ENCODE measurements at places on chromosomes 12 and 14.

DNA sequence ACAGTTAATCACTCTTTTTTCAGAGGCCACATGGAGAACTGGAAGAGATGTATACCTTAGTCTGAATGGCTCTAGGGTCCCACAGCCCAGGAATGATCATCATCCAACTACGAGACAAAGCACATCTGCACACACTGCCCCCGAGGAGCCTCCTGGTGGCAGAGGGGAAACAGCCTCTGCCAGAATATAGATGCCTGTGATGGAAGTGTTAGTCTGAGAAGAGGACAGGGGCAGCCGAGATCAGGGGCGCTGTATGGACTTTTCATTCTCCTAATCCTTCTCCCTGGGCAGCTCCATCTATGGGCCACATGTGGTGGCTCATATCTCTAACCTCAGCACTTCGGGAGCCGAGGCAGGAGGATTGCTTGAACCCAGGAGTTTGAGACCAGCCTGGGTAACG lies 82.8 kb upstream of the CAPRIN2 start:
- DNase-seq: no peak

DNA sequence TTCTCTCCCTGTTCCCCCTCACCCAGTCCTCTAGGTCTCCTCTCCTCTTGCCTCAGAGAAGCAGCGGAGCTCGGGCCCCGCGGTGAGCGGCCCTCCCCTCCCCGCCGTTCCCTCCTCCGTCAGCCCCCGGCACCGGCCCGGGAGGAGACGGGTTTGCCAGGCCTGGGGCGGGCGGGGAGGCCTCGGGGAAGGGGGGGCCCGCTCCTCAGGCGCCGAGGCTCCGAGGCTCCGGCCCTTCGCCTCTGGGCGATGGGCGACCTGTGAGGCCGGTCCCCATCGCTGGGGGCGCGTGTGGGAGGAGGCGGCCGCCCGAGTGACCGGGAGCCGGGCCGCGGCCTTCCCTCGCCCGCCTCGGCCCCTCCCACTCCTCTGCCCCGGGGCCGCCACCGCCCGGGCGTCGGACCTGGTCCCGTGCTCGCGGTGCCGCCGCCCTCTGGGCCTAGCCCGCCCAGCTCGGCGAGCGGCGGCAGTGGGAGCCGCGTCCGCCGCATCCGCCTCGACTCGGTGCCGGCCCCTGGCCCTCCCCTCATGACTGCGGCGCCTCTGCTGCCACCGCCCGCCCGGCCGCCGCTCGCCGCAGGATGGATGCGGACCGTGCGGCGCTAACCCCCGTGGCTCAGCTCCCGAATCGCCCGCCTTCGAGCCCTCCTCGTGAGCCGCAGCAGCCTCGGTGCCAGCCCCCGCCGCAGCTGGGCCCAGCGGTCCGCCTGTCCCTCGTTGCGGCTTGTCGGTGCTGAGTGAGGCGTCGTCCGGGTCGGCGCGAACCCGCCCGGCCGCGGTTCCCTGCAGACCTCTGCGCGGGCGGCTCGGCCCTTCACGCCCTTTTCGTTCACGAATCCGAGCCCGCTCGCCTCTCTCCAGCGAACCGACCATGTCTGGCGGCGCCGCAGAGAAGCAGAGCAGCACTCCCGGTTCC lies 574 bp downstream of the WNK1 start:
- DNase-seq: peak; percentile 69

DNA sequence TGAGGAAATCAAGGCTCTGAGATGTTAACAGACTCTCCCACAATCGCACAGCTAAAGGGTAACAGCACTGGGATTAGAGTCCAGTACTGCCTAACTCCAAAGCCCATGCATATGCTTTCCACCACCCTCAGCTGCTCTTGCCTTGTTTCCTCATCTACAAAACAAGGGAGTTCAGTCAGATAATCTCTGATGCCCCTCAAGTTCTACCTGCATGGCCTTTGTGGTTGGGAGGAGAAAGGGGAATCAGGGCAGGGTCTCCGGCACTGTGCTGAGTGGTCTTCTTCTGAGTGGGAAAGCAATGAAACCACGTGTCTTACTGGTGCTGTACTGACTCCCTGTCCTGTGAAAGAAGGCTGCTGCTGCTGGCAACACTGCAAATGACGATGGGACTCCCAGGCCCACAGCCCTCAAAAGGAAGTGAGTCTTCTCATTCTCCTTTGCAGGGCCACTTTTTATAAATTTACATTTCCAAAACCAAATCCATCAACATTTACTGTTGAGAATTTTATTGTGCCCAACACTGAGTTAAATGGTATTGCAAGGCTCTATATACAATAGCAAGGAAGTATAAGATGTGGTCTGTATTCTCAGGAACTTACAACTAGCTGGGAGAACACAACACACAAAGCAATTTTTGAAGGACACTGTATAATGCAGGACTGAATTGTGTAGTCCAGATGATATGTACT lies 19.7 kb upstream of the DUSP16 start:
- DNase-seq: no peak

DNA sequence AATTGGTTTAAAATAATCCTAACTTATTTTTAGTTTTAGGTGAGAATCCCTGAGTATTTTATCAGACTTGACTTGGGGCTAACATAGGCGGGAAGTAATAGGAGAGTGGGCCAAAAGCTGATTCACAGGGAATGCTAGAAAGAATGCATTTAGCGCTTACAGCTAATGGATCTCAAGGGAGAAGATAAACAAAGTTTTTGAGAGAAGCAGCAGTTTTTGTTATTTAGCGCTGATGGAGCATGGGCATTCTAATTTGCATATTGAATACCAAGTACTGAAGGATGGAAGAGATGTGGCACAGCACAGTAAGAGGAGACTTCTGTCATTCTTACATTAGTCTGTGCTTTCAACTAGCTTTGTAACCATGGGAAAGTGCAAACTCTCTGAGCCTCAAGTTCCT lies 436.0 kb upstream of the FBXO33 start:
- no peak for DNase-seq

GRCh38 chr12:106125351-106126095 lies 13.2 kb downstream of the NUAK1 start:
- no peak for DNase-seq

DNA sequence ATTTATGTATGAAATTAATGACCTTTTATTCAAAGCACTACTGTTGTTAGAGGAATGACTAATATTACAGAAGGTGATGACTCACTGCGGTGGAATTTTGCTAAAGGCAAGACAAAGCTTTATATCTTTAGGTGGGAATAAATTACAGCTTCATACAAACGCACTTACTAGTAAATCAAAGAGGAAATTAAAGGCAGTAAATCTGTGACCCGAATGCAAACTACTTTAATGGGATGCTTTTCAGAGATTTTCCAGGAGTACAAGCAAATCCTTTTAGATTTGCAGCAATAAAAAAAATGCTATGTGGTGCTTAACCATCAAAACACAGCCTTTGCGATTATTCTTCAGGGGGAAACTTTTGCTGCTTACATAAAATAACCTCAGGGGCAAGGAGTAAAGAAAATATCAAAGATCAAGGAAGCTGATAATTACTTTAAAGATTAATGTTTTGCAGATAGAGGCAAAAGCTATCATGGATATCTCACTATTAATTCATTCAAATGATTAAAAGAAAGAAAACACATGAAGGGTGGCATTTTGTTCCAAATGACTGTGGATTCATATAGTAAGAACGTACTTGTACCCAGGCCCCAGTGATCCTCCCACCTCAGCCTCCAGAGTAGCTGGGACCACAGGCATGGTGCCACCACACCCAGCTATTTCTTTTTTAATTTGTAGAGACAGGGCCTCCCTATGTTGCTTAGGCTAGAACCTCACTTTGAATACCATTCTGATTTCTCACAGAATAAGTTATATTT lies 98.9 kb downstream of the DENND5B start:
- peak; percentile 86 for DNase-seq

GRCh38 chr12:4478933-4479332 lies 33.3 kb upstream of the FGF6 start:
- no peak for DNase-seq

DNA sequence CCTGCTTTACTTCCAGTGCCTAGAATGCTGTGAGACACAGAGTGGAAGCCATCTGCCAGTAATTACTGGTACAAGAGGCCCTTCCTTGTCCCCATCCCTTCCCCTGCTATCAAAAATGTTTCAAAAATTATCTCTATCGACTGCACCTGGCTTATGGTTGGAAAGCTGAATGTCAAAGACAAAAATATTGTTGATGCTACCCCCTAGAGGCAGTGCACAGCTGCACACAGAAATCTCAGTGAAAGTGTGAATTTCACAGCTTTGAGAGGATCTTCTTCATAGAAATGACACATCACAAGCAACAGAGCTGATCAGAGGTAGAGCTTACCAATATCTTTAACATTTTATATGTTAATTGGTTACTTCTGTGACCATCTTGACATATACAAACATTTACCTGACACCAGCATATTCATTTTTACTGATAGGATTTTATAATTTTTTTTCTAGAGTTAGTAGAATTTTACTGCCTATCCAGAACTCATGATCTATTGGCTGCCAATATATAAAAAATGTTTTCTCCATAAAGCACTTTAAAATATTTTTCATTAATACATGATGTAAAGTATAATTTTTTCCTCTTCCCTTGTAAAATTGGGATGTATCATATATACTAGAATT lies 138.0 kb downstream of the AACS start:
- no peak for DNase-seq

DNA sequence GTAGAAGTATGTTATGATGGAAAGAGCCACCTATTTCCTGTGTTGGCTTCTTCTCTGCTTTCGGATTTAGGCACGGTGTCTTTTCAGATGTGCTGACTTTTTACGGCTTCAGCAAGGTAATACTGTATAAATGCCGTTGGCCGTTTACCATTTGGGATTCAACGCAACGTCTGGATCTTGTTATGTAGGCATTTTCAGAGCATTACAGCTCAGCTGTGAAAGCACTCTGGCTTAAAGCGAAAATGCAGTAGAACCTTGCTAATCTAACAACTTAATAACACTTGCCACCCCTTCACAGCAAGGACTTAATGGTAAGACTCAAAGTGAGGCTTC lies 229.9 kb downstream of the EFCAB11 start:
- no peak for DNase-seq

- no peak for DNase-seq
Observed at GRCh38 chr14:49930720-49931119, 37.8 kb downstream of the ARF6 start.

DNA sequence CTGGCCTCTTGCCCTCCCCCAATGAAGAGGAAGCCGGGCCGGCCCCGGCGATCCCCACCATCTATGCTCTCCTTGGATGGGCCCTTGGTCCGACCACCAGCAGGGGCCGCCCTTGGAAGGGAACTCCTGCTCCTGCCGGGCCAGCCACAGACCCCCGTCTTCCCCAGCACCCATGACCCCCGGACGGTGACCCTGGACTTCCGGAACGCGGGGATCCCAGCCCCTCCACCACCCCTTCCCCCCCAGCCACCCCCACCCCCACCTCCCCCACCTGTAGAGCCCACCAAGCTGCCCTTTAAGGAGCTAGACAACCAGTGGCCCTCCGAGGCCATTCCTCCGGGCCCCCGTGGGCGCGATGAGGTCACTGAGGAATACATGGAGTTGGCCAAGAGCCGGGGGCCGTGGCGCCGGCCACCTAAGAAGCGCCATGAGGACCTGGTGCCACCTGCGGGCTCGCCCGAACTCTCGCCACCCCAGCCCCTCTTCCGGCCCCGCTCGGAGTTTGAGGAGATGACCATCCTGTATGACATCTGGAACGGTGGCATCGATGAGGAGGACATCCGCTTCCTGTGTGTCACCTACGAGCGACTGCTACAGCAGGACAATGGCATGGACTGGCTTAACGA lies 19.4 kb downstream of the SETD1B start:
- no peak for DNase-seq

Data from dermis microvascular lymphatic vessel endothelial cell (primary cell).